ENCODE measurements at places on chromosomes 5 and 9.

DNA sequence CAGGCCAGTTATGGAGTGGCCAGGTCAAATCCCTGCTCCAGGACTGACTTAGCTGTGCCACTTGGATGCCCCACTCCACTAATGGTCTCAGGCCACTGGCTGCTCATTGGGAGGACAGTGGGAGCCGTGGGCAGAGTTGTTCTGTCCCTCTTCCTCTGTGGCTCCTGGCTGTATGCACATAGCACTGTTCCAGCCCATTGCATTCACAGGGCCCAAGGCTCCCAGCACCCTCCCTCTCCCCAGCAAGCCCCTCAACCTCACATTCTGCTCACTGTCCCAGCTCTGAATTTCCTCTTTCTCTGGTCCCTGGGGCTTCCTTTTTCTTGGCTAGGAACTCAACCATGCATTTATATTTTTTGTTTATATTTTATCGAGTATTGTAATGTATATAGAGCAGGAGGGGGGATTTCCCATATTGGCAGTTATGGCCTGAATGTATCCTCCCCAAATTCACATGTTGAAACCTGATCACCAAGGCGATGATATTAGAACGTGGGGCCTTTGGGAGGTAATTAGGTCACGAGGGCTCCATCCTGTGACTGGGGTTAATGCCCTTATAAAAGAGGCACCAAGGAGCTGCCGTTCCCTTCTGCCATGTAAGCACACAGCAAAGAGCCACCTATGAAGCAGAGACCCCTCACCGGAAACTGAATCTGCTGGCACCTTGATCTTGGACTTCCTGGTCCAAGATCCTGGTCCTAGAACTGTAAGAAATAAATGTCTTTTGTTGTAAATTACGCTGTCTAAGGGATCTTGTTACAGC, 17.0 kb upstream of the MVB12B start:
- DNase-seq, result no peak

- no peak for DNase-seq
These were observed 115.4 kb upstream of the PPP2R2B start for GRCh38 chr5:146993876-146994530.

DNA sequence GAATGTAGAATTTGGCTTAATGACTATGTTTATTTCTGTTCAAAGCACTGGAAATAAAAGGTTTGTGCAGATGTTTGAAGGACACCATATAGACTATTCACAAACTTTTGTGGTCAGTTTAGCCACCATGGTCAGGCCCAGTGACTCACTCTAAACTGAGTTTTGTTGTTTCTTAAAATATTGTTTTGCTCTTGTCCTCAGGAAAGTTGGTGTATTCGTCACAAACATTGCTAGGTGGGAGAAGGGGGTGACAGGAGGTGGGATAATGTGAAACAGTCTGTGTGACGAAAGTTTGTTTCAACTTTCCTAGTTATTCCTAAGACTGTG, 35.0 kb upstream of the LIFR start:
- no peak for DNase-seq

GRCh38 chr5:153885141-153885540, 153.6 kb downstream of the FAM114A2 start:
- no peak for DNase-seq

DNA sequence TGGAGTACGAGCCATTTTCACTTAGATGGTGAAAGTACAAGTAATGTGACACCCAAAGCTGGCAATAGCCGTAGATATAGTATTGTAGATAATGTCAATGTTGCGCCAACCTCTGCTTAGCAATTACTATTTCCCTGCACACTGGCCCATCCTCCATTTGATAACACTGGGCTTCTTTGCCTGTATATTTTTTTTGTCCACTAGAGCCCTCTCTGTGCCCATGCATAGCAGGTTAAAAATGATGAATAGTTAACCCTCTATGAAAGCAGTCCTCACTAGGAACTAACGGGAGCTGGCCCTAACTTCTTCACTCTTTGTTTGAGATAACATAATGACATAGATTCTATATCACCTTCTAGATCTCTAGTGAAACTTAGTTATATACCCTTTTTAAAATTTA, 416.8 kb downstream of the TUSC1 start:
- DNase-seq, result no peak

DNA sequence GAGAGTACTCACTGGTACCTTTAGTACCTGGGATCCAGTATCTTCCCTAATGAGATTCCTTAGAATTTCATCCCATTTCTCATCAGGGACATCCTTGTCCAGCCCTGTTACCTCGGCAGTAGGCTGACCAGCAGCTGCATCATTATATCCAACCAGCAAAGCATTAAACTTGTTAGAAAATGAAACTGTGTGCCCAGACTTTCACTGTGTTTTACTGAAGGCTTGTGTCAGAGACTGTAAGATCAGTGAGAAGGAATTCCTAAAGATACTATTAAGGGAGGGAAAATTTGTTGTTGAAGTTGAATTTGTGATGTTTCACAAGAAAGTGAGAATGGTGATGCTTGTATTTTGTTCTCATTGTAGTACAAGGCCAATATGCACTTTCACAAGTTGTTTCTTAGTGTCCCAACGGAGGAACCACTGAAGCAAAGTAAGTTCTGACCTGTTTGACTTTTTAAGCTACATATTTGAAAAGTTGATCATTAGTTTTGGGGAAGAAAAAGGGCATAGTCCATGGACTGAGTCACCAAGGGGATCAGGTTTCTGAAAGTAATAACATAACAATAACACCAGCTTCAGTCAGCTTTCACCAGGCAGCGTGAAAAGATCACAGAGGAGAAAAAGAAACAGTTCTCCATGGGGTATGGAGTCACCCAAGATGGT, 48.8 kb downstream of the GRAMD2B start:
- no peak for DNase-seq

DNA sequence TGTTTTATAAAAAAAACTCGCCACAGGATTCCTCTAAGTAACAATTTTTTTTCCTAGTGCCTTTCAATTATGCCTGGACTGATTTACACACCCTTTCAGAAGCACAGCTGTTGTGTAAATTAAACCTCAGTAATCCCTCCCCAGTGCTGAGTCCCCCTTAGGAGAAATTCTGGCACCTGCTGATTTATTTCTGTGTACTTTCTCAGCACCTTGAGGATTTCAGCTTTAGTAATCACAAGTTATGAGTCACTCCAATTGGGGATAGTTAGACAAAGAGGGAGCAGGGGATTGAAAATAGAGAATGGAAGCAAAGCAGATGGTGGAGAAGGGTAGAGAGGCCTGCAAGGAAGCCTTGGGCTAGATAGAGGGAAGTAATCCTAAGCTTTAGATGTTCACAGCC, 171.7 kb downstream of the TTLL11 start:
- DNase-seq, result no peak

GRCh38 chr5:91875196-91875779, 492.2 kb upstream of the ARRDC3 start:
- DNase-seq, result no peak

GRCh38 chr5:23314827-23315226, 192.6 kb upstream of the PRDM9 start:
- no peak for DNase-seq

- no peak for DNase-seq
These were observed 404.8 kb downstream of the MAN2A1 start for GRCh38 chr5:110094548-110094947.

DNA sequence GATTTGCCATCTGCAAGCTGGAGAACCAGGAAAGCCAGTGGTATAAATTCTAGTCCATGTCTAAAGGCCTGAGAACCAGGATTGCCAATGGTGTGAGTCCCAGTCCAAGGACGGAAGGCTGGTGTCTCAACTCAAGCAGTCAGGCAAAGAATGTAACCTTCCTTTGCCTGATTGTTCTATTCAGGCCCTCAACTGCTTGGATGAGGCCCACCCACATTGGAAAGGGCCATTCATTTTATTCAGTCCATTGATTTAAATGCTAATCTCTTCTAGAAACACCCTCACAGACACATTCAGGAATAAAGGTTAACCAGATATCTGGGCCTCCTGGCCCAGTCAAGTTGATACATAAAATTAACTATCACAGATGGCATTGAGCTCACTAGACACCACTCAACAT, 427.8 kb downstream of the ZNF608 start:
- no peak for DNase-seq

GRCh38 chr9:122095010-122095767, 2.1 kb upstream of the TTLL11 start:
- peak; percentile 70 for DNase-seq
